ENCODE measurements at places on chromosomes 2 and 18. TPM values are rescaled to one million over a fixed set of nuclear protein-coding genes. Genes with fewer than 3 reads are reported as not detected.
A peak's percentile ranks its signal among the peaks of the same experiment; 100 is the strongest.

Gene ABCB11
- total RNA-seq: not detected

DNA sequence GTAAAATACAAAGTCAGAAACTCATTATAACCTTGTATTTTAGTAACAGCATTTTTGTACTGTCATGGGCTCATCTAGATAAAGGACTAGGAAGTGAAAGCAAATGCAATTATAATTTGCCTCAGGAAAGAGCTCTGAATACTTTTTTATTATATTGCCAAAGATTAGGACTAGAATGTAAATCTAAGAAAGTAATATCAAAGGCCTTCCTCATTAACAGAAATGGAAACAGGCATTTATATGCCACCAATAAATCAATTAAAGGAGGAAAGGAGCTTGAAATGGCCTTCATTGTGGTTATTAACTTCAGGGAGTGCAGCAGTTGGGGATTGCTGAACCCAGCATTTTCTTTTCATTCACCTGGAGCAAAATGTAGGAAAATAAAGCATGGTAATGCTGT, 39.6 kb downstream of the DTNA start:
- no peak for DNase-seq

- peak; percentile 96 for DNase-seq
Measured at GRCh38 chr2:220277445-220277975, 650.1 kb downstream of the SLC4A3 start.

- no peak for DNase-seq
Measured at GRCh38 chr2:68879296-68879695, 8.1 kb upstream of the BMP10 start.

DNA sequence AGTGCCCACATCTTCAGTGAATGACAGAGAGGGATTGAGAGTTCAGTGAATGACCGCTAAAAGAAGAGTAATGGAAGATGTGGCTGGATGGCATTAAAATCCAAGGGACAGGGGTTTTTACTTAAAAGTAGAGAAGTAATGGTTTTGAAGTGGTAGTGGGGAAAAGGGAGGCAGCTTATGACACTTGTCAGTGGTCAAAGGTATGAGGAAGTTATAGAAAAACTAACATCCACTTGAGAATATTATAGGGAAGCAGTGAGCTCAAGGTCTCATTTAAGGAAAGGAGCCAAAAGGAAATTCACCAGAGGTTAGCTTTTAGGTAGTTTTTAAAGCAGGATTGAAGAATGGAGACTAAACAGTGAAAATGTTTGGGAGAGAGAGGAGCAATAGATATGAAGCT, 24.3 kb downstream of the CDK15 start:
- DNase-seq: no peak

GRCh38 chr2:215937190-215937589, 76.2 kb downstream of the MREG start:
- DNase-seq: no peak

- no peak for DNase-seq
Measured at GRCh38 chr18:13440277-13441248, 222.0 kb downstream of the LDLRAD4 start.

Gene TMEM247
- not detected for total RNA-seq

- DNase-seq: no peak
Measured at GRCh38 chr18:31657823-31658669, 26.3 kb downstream of the B4GALT6 start.

GRCh38 chr2:18752022-18752493, 162.7 kb upstream of the NT5C1B start:
- no peak for DNase-seq

GRCh38 chr18:4817665-4818064, 362.6 kb upstream of the DLGAP1 start:
- no peak for DNase-seq

DNA sequence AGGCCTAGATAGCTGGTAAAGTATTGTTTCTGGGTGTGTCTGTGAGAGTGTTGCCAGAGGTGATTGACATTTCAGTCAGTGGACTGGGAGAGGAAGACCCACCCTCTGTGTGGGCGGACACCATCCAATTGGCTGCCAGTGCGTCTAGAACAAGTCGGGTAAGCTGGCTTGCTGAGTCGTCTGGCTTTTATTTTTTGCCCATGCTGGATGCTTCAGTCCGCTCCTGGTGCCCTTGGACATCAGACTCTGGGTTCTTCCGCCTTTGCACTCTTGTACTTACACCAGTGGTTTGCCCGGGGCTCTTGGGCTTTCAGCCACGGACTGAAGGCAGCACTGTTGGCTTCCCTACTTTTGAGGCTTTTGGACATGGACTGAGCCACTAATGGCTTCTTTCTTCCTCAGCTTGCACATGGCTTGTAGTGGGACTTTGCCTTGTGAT, 24.3 kb downstream of the DIS3L2 start:
- DNase-seq: peak; percentile 71

DNA sequence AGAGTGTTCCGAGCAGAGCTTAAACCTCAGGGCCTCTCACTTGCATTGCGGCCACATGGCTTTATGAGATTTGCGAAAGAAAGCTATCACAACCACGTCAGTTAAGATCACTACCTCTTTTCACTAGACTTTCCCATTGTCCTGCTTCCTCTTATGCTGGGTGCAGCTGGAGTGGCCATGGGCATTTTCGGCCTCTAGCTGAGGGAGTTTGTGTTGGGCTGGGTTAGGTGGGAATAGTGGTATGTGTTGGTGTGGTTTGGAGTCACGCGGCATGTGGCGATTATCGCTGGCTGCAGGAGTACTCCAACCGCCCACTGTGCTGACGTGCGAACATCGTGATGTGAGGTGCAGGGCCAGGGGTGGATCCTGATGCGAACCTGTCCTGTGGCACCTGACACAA, 27.1 kb downstream of the RALB start:
- no peak for DNase-seq

DNA sequence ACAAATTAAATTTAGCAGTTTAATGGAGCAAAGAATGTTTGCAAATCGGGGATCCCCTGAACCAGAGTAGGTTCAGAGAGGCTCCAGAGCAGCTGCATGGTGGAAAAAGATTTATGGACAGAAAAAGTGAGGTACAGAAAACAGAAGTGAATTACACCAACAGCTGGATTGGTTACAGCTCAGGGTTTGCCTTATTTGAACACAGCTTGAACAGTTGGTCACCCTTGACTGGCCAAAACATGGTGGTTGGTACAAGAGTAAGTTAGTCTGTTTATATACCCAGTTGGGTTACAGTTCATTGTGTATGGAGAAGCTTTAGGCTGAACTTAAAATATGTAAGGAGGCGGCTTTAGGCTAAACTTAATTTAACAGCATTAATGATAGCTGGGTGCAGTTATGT, 5.4 kb upstream of the CDCA7 start:
- DNase-seq: no peak

DNA sequence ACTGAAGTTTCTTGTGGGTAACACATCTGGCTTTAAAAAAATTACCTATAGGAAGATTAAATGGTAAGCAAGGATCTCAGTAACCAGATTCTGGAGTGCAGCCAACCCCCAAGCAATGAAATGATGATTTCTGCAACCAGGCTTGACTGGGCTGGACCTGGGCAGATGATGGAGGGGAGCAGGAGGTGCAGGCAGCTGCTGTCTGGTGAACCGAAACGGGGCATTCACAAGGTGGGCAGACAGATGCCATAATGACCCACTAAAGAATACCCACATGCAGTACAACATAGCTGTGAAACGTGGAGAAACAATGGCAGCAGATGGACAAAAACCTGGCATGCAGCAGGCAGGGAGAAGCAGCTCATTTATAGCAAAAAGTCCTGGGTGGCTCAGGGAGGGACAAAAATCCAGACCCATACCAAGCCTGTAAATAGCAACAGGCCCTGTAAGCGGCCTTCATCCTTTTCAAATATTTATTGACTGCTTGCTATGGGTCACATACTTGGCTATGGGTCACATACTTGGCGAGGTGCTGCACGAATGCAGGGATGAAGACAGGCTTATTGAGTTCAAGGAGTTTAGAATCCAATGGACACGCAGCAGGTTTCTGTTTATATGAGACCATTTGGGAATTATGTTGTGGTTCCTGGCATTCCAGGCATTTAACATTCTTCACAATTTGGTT, 244.7 kb downstream of the HRH4 start:
- peak; percentile 89 for DNase-seq

Gene ANKRD53
- not detected for total RNA-seq

DNA sequence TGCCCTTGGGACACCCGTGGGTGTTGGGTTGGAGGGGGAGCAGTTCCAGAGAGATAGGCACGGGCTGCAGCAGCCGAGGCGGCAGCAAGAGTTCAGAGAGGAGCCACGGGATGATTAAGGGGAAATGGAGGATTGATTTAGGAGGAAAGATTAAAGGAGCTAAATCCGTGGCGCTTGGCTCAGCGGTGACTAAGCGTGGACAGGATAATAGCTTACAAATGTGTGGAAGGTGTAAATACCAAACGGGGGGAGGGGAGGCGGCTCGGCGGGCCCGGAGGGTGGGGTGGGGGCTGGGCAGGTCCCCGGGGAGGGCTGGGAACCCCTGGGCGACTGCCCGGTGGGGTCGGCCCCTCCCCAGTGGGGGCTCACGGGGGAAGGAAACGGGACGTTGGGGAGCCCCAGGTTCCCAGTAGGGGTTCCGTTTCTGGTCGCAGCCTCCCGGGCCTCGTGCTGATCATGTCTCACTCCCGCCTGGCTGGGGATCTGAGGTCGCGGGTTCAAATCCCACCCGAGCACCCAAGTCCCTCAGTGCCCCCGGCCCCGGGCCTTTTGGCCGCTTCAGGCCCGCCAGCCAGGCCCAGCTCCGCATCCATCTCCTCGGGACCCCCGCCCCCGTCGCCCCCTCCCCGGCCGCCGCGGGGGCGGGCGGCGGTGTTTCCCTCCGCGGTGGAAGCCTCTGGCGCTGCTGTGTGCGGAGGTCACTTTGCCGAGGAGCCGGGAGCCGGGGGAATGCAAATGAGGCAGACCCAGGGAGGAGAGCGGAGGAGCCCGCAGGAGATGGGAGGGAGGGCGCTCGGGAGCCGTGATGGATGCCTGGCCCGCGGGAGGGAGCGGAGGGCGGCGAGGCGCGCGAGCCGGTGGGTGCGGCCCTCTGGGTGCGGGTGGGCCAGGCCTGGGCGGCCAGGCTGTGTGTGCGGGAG, 8.1 kb downstream of the ASIC4 start:
- DNase-seq: peak; percentile 63

Gene NYAP2
- not detected for total RNA-seq

DNA sequence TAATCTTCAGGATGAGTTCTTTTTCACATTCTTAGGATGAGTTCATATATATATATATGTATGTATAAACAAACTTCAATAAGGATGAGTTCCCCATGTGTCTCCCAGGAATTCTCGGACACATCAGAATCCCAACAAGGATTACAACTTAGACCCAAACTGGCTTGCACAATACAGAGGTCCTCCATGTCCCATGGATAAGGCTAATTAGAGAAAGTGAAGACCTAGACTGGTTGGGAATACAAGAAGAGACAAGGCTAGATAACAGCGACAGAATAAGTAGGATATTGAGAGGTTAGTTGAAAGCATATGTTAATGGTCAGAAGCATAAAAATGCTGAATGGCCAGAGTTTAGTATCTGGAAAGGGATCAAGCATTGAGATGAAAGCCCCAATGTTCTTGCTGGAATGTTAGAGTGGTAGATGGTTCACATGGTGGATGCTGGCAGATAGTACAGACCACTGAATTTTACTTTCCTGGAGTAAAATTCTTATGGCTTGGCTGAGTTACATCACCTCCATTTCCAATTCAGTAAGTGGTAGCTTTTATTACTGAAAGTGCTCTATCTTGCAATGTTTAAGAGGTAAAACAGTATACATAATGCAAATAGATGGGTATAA, 154.9 kb upstream of the EPHA4 start:
- DNase-seq: no peak

Gene KCNK3
- not detected for total RNA-seq

DNA sequence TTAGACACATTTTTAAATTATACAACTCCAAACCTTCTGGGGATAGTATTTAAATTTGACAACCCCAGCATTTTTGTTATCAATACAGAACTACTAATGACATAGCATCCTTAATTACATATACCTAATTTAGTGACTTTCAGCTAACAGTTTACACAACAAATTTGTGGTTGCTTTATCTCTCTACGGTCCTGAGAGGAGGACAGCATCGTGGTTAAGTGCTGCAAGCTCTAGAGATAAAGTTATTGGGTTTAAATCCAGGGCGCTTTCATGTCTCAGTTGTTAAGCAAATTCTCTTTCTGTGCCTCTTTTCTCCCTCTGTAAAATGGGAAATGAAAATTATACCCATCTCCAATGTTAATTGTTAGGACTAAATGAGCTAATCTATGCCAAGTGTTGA, 129.3 kb downstream of the METTL4 start:
- no peak for DNase-seq

- DNase-seq: no peak
Measured at GRCh38 chr2:43839776-43840564, 1.2 kb downstream of the ABCG8 start.

GRCh38 chr2:175012516-175012915, 7.3 kb upstream of the CHN1 start:
- peak; percentile 34 for DNase-seq

DNA sequence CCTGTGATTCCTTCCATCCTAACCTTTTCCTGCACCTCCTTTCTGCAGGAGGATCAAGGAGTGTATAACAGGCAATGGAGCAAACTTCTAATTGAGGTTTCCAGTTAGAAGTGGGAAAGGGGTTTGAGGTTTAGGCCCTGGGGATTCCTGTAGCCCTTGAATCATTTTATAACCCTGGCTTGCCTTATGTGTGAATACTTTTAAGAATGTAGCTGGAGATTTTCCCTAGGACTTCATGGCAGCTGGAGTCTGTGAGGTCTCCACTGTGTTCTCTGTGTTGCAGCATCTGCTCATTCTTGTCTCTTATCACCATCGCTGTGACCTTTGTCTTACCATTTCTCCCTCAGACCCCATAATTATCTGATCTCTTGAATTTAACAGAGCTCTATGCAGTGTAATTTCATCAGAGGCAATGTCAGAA, 370.2 kb upstream of the SLC14A2 start:
- DNase-seq: no peak

Gene CCBE1
- total RNA-seq: 26.3 TPM

- peak; percentile 24 for DNase-seq
Measured at GRCh38 chr2:44120428-44120827, 48.2 kb upstream of the PPM1B start.

Gene SNTG2
- total RNA-seq: not detected

Gene CAPN14
- total RNA-seq: not detected

Gene TIMM21
- total RNA-seq: 36.8 TPM

DNA sequence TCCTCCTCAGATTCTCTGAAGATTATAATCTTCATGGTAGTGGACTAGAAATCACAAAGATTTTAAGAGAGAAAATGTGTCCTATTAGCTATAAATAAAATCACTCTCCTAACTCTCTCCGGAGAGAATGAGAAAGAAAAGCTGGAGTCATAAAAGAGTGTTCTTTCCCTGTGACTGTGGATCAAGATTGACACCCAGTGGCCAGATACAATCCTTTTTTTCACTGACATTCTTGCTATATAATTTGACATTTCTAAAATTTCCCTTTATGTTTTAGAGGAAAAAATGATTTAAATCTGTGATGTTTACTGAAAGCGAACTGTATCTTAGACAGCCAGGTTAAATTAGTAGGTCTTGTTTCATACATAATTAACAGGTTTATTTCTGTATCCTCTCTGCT, 35.4 kb upstream of the LRP2 start:
- no peak for DNase-seq

Measured in MG63 (cell line).